ENCODE measurements at places on chromosomes 5 and 9. TPM values are rescaled to one million over a fixed set of nuclear protein-coding genes. Genes with fewer than 3 reads are reported as not detected.

- DNase-seq = no peak
These were observed 382.4 kb downstream of the CDK5RAP2 start for GRCh38 chr9:120197605-120198004.

Gene TARS1
- total RNA-seq = 123 TPM

- no peak for DNase-seq
These were observed 23.5 kb downstream of the PTTG1 start for GRCh38 chr5:160445132-160445531.

Gene AFF4
- total RNA-seq = 63.6 TPM

- peak; percentile 59 for DNase-seq
These were observed 1.0 kb upstream of the SAP30L start for GRCh38 chr5:154444556-154445421.
